Activated naive CD4-positive, alpha-beta T cell treated with anti-CD3 and anti-CD28 coated beads for 36 hours (primary cell): ENCODE measurements at places on chromosomes 3 and 15. TPM values are rescaled to one million over a fixed set of nuclear protein-coding genes. Genes with fewer than 3 reads are reported as not detected.

EPB42 gene
- total RNA-seq, result not detected

GRCh38 chr3:197573048-197573767 is 17.4 kb upstream of the BDH1 start:
- no peak for DNase-seq

GRCh38 chr3:38268087-38268486 is 2.5 kb downstream of the SLC22A13 start:
- DNase-seq, result no peak

DNA sequence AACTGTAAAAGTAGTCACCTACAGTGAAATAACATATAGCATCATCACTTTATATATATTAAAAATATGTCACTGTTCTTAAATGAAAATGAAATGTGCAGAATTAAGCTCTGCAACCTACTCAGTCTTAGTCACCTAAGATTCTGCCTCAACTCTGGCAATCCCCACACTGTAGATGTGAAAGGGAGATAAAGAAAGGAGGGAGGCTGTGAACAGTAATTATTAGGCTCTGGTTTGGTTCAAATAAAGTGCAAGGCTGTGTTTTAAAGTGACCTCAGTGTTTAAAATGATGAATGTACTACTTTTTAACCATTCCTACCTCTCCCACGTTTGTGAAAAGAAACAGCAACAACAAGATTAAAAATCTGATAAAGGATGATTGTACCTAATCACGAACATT is 72.2 kb downstream of the ATP8B4 start:
- DNase-seq, result no peak

DNA sequence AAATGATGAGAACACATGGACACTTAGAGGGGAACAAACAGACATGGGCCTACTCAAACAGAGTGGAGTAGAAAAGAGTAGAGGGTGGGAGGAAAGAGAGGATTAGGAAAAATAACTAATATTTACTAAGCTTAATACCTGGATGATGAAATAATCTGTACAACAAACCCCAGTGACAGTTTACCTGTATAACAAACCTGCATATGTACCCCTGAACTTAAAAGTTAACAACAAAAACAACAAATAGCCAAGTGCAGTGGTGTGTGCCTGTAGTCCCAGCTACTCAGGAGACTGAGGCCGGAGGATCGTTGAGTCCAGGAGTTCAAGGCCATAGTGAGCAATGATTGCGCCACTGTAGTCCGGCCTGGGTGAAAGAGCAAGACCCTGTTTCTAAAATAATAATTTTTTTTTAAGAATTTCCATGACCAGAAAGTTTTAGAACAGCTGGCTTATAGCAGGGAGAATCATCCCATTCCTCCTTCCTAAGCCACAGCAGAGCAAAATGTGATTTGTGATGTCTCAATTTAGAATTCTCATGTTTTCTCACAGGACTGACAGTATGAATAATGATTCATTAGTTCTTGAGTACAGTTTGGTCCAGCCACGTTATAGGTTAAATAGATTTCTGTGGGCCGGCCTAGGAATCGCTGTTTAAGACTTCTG is 150.0 kb downstream of the ZNF609 start:
- no peak for DNase-seq
